ENCODE measurements at places on chromosomes 16 and 17. TPM values are rescaled to one million over a fixed set of nuclear protein-coding genes. Genes with fewer than 3 reads are reported as not detected.

The EXOC3L1 gene
- polyA plus RNA-seq, result not detected

The TTYH2 gene
- polyA plus RNA-seq, result 0.58 TPM

The FA2H gene
- 4.0 TPM for polyA plus RNA-seq

The HS3ST3B1 gene
- polyA plus RNA-seq, result 0.70 TPM

The ARSG gene
- polyA plus RNA-seq, result 10.6 TPM

The KRT20 gene
- polyA plus RNA-seq, result not detected

The ACAP1 gene
- 251 TPM for polyA plus RNA-seq

The CACNA1G gene
- not detected for polyA plus RNA-seq

The TANC2 gene
- polyA plus RNA-seq, result 0.85 TPM
